ENCODE measurements at places on chromosomes 4 and X. TPM values are rescaled to one million over a fixed set of nuclear protein-coding genes. Genes with fewer than 3 reads are reported as not detected.

The DDIT4L gene
- polyA plus RNA-seq = 15.2 TPM

GRCh38 chr4:24174602-24175001 is 284.8 kb upstream of the PPARGC1A start:
- no peak for DNase-seq

- no peak for DNase-seq
These were observed 171.9 kb downstream of the DCTD start for GRCh38 chr4:182745237-182745636.

DNA sequence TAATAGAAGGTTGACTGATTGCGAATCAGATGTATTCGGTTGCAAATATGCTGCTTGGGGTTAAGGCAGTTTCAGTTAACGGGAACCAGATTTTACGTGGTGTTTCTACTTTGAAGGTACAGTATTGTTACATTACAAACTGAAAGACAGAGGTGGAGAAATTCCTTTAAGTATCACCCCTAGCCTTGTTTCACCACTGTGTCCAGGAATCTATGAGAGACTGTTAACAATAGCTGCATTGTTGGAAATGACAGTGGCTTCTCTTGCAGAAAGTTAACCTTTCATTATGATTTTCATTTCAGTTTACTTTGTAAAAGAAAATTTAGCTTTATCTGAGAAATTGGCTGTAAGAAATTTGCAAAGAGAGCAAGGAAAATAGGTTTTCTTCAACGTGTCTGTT is 2.6 kb downstream of the CDKL5 start:
- no peak for DNase-seq

DNA sequence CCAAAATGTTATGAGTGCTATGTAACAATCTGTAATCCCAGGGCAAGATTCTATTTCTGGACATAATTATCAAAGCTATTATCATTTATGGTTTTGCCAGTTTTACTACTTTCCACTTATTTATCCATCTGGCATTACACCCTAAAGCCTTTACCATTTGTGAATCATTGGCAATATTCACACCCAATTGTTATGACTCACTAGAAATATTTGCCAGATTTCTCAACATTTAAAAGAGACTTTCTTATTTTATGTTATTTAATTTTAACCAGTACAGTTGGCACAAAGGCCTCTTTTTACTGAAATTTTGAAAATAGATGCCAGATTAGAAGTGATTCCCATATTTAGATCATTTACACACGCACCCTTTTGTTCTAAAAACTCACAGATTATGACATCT is 242.7 kb upstream of the WDFY3 start:
- DNase-seq = no peak

DNA sequence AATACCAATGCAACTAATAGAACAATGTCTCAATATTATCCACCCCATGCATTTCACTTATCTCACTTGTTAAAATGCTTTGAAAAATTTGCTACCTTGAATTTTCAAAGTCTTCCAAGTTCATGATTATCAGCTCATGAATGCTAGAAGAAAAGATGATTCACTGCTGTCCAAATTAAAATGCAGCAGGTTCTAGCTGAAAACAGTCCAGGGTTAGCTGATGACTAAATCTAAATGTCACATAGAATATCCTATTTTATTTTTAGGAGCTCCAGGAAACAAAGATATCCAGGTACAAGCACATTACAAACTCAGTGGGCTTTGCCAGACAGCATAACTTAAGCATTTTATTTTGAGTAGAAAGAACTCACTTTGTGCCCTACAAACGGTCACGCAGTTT is 38.0 kb upstream of the SPARCL1 start:
- DNase-seq = no peak

DNA sequence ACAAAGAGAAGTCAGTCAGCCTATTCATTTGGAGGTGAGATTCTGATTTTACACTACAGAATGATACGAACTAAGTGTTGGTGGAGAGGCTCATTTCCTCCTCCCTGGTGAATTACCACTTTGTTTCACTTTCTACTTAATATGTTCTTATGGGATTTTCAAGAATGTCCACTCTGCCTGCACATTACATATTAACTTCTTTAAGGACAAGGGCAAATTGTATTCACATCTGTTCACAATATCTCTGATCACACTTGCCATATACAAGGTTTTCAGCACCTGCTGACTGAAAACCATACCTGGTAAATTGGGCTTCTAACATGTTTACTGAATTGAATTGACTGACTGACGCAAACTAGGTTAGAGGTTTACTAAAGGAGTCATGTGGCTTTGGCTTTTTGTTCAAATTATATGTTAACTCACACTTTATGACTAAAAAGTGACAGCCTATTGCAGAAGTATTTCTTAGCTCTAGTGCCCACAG is 188.4 kb upstream of the MBNL3 start:
- DNase-seq = no peak

DNA sequence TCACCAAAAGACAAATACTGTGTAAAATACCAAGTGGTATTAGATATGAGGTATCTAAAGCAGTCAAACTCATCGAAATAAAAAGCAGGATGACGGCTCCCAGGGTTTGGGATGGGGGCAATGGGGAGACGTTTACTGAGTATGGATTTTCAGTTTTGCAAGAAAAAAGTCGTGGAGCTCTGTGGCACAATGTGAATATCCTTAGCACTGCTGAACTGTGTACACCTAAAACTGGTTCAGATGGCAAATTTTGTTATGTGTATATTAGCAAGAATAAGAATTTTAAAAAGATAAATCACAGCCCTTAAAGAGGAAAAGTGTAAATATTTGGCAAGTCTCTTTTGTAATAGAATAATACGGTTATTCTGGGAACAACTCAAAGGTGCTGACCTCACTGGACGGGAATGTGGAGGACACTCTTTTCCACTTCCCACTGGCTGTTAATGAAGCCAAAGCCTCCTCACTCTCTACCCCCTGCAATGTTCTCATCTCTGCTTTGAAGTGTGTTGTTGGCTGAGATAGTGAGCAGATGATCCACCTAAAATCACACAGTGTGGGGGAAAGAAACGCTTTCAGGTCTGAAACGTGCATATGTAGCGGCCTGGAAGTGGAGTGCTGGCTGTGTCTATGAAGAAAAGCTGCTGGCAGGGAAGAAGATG is 49.2 kb downstream of the SEL1L3 start:
- no peak for DNase-seq

GRCh38 chr4:109294468-109295020 is 7.9 kb downstream of the COL25A1 start:
- DNase-seq = no peak

GRCh38 chr4:3372264-3372932 is 69.4 kb upstream of the HGFAC start:
- DNase-seq = no peak

DNA sequence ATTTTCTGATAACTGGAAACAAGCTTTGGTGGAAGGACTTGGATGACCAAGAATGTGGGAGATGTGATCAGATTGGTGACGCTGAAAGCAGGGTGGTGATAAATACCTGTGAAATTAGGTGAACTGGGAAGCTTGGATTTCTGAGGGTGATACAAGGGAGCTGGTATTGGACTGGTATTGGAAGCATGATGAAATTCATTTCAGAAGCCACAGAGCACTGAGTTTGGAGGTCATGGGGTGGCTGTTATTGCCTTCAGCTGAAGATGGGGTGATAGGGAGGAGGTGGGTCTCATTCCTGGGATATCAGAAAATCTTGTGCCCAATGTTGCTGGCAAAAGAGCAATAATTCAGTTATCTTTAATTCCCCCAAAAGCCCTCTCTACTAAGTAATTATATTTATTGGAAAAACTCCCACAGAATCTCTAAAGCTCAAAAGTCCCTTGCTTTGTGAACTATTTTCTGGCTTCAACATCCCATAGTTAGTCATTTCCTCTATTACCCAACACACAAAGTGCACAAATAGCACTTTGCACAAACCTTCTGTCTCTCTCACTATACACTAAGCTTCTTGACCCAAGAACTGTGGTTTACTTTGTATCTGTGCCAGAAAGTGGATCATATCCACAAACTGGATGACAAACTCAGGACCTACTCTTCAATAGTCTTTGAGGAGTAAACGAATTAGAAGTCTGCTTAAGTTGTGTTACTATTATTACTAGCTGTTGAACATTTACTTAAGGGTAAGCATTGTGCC is 23.1 kb upstream of the CAMK2D start:
- no peak for DNase-seq

DNA sequence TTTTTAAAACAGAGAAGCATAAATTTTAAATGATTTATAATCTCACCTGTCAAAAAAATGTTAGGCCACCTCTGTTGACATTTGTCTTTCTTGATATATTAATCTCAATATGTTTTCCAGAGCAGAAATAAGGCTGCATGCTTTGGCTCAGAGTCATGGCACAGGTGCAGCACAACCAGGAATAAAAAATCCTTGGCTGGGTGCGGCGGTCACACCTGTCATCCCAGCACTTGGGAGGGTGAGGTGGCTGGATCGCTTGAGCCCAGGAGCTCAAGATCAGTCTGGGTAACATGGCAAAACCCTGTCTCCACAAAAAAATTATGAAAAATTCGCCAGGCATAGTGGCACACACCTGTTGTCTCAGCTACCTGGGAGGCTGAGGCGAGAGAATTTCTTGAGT is 18.1 kb downstream of the CPLX1 start:
- peak; percentile 7 for DNase-seq

DNA sequence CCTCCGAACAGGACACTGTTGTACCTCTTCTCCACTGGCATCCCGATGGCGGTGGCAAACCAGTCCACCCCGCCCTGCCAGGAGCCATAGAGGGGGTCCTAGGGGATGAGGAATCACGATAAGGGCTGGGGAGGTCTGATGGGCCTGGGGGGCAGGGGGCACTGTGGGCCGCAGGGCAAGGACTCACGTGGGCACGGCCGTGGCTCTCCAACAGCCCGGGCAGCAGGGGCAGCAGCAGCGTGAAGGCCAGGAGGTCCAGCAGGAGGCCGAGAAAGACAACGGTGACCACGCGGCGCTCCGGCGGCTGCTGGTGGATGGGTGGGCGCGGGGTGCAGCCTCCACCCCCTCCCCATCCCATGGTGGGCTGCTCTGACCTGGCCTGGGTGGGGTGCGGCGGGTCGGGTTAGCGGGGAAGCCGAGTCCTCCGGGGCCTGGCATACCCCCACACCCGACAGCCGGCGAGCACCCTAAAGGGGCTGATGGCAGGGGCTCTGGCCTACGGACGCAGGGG is 29.6 kb downstream of the NOP14 start:
- peak; percentile 75 for DNase-seq

- DNase-seq = no peak
These were observed 46.7 kb downstream of the CXCL13 start for GRCh38 chr4:77652237-77652897.

GRCh38 chr4:188143731-188144130 is 4.5 kb downstream of the TRIML1 start:
- DNase-seq = peak; percentile 33

DNA sequence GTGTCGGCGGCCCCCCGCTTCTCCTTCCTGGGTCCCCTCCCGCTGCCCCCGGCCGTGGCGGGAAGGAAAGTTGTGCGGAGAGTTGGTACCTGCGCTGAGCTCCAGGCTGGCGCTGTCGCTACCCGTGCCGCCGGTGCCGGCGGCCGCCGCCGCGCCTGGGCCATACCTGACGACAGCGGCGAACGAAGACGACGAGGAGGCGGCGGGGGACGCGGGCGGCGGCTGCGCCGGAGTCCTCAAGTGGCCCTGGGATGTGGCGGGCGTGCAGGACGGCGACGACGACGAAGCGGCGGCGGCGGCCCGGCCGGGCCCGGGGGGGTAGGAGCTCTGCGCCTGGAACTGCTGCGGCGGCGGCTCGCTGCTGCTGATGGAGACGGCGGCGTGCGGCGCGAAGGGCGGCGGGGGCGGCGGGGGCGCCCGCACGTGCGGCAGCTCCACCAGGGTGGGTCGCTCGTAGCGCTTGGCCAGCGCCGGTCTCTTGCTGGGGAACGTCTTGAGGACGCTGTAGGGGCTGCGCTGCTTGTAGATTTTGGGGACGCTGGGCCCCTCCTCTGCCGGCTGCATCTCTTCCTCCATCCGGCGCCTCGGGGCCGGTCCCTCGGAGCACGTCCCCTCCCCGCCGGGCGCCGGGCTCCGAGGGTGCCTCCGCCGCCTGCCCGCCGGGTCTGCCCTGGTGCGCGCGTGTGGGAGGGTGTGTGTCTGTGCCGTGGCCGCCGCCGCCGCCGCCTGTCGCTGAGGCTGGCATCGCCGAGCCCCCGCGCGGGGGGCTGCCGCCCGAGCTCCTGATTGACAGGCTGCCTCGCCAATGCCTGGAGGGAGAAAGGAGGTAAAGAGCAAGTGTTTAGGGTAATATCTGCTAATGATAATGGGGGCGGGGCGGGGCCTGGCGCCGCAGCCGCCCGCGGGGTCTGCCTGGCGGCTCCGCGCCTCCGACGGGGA is 618 bp downstream of the BEND4 start:
- DNase-seq = peak; percentile 77
